Heart right ventricle (tissue), 16 donors: ENCODE measurements at places on chromosomes 1 and 21.

DNA sequence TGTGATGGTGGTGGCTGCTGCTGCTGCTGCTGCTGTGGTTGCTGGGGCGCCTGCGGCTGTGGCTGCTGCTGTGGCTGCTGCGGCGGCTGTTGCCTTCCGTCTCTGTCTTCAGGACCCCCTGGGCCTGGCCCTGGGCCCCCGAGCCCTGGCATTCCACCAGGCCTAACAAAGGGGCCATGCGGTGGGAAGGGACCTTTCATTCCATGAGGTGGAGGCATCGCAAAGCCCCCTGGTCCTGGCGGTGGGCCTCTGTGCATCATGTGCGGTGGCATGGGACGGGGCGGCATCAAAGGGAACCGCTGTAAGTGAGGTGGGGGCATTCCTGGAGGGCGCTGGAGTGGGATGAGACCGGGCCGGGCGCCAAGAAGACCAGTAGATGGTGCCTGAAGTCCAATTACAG lies 12.4 kb downstream of the SOD1 start:
- DNase-seq = no peak

- no peak for DNase-seq
Observed at GRCh38 chr21:33578214-33578613, 10.3 kb downstream of the DONSON start.

DNA sequence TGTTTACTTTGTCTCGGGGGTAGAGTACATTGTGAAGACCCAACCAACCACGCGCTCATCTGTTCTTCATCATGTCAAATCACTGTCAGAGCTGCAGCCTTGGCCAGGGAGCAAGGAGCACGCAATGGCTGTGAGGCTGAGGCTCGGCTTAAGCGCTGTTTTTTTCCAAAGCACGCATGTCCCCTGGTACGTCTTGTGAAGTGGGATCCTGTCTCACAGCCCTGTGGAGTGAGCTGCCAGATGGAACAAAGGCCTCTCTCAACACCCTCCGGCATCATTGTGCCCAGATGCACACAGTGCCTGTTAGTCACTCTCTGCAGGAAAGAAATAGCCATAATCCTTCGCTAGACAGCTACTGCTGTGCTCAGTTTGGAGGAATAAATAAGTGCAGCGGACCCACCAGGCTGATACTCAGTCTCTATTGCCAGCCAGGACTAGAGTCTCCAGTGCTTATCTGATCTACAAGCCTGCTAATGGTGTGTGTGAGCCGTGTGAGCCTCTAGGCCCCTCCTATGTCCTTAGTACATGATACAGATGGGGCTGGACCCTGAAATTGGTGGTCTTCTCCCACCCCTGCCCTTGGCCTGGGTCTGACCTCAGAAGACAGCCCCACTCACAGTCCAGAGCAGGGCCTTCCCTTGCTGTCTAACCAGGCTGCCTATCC lies 91.3 kb upstream of the COA6 start:
- no peak for DNase-seq

- DNase-seq = no peak
Observed at GRCh38 chr1:14037101-14037847, 337.3 kb downstream of the PRDM2 start.
